ENCODE measurements at places on chromosomes 6 and 20.

DNA sequence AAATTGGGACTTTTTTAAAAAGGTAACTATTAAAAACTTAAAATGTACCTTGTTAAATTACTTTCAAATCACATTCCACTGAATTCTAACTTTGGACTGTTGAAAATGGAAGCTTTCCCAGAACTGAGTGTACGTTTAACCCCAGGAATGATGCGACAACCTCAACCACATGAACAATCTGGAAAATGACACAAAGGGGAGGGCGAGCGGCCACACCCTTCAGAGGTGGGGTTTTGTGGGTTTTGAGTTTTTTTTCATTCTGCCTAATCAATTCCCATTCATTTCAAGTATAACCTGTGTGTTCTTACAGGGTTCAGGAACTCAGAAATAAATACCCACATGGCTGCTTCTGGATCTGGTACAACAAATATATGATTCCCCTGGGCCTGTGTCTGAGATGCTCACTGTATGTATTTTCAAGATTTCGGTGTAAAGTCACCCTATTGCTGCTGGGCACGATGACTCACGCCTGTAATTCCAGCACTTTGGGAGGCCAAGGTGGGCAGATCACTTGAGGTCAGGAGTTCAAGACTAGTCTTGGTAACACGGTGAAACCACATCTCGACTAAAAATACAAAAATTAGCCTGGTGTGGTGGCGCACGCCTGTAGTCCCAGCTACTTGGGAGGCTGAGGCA lies 21.6 kb downstream of the CNKSR3 start:
- DNase-seq: no peak

GRCh38 chr6:33592595-33593413 lies 12.7 kb upstream of the BAK1 start:
- DNase-seq: peak; percentile 64

DNA sequence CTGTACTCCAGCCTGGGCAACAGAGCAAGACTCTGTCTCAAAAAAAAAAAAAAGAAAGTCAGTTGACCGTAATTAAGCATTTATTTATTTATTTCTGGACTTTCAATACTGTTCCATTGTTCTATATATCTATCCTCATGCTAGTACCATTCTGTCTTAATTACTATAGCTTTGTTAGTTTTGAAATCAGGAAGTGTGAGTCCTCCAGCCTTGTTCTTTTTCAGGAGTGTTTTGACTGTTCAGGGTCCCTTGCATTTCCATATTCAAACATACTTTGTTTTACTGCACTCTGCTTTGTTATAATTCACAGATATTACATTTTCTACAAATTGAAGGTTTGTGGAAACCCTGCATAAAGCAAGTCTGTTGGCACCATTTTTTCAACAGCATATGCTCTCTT lies 36.7 kb upstream of the ASXL1 start:
- DNase-seq: no peak

GRCh38 chr20:47360297-47361056 lies 4.0 kb upstream of the ZMYND8 start:
- DNase-seq: no peak

GRCh38 chr20:41621971-41622370 lies 3.8 kb upstream of the CHD6 start:
- DNase-seq: no peak

DNA sequence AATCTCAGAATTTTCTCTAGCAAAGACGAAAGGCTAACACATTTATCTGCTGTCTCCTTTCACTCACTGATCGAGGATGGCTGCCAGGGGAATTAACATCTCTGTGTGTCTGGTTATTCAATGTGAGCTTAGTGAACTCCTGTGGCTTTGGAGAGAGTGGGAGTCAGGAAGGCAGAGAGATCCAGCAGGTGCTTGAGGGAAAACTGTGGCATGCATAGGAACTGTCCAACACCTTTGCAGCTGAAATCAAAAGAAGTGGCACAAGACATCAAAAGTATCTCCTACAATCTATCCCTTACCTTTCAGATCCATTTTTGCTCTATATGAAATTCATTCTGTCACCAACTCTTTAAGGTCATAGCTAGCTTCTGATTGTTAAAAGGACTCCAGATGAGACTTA lies 11.8 kb upstream of the FAM184A start:
- DNase-seq: no peak

DNA sequence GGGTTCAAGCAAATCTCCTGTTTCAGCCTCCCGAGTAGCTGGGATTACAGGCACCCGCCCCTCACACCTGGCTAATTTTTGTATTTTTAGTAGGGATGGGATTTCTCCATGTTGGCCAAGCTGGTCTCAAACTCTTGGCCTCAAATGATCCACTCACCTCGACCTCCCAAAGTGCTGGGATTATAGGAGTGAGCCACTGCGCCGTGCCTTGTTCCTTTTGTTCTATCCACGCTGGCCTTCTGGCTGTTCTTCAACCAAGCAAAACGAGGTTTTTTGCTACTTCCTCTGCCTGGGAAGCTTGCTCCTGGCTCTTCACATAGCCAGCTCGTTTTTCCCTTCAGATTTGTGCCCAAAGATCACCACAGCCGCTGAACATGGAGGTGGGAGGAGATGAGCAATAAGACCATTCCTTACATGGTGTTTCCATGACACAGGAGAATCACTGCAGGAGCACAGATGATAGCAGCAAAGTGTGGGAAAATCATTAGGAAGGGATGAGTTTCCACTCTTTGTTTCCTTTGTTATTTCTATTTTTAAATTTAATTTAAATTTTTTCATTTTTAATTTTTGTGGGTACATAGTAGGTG lies 201.0 kb upstream of the ZNF217 start:
- peak; percentile 14 for DNase-seq

GRCh38 chr20:32285621-32286371 lies 8.3 kb downstream of the KIF3B start:
- peak; percentile 59 for DNase-seq

DNA sequence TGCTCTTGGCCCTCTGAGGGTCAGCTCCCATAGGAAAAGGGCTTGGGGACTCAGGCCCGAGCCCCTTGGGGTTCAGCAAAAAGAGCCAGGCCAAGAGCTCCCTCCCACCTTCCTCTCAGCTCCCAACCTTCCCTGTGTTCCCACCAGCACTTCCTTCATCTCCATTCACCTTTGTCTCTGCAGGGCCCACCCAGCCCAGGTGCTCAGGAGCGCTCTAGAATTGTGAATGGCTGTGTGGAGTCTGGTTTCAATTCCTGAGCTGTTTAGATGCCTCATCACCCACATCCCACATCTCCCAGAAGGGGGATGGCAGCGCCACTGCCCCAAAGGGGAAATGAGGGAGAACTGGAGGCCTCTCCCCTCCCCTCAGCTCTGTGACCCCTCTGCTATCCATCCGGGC lies 7.7 kb downstream of the GRM4 start:
- no peak for DNase-seq

DNA sequence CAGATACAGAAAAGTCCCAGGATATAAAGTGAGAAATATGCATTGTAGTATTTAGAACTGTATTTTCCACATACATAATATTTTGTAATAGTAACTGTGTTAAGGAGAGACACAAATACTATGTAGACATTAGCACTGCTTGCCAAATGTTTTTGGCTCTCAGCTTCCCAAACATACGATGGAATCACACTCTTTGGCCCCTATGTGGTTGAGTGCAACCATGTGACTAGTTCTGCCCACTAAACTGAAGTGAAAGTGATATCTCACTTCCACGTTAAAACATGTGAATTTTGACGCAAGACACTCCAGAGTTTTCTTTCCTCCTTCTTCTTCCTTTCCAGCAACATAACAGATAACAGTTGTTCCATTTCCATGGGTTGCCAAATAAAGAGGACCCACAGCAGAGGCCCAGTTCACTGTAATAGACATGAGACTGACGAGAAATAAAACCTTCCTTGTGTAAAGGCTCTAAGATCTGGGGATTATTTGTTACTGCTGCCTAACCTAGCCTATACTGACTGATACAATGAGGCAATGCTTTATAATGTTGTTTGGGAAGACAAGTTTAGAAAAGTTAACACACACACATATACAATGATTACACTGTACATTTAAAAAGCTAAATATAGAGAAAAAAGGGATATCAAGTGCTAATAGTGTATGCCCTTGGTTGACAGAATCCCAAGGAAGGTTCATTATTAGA lies 97.2 kb downstream of the PTPRT start:
- DNase-seq: no peak
